AG09319 (cell line): ENCODE measurements at places on chromosomes 4 and X.

DNA sequence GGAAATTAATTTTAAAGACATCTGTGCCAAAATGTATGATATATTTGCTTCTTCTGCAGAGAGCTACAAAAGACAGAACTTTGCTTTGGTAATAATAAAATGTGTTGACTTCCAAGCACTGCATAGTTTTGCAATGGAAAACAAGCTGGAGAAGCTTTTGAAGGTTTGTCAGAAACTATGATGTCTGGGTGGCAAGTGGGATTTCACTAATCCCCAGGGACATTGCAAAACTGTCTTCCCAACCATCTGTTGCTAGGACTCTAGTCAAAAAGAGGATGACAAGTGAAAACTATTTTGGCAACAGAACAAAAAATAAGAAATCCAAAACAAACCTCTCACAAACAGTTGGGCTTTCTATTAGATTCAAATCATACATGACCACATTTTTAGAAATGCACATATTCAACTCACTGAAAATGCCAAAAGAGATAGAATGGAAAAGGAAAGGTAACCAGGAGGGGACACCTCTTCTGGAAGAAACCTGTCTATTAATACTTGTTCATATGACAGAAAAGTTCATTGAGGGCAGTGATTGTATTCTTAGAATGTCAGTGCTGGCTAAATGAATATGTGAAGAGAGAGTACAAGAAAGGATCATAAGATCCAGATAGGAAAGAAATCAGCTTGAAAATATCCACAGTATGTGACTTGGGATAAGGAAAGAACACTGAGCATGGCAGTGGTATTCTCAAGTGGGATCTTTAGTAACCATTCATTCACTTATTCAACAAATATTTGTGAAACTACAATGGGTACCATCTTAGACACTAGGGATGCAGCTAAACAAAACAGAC, 228.0 kb downstream of the RASL11B start:
- DNase-seq: peak; percentile 8

GRCh38 chr4:53321151-53321983, 44.5 kb downstream of the SCFD2 start:
- peak; percentile 87 for DNase-seq

GRCh38 chrX:65609237-65609636, 58.2 kb upstream of the MSN start:
- DNase-seq: no peak

DNA sequence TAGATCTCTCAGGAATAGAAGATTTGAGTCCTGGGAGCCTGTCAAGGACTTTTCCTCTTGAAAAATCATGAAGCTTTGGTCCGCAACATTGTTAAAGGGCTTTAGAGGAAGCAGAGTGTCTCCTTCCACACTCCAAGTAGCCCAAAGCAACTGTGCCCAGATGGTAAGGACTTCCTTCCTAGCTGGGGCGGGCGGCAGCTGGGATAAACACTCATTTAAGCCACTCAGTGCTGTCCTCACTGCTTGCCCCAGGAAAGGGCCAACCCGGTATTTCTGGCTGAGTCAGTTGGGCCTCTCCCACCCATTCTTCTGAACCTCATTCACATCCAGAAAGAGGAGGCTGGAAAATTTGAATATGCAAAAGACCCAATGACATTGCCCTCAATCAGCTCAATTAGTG, 144.3 kb downstream of the CHIC2 start:
- DNase-seq: no peak

GRCh38 chrX:65866773-65867172, 173.1 kb downstream of the VSIG4 start:
- DNase-seq: no peak

- peak; percentile 24 for DNase-seq
Measured at GRCh38 chr4:48173056-48173991, 39.3 kb upstream of the TXK start.

- no peak for DNase-seq
Measured at GRCh38 chr4:184344899-184345572, 127.4 kb upstream of the ENPP6 start.

DNA sequence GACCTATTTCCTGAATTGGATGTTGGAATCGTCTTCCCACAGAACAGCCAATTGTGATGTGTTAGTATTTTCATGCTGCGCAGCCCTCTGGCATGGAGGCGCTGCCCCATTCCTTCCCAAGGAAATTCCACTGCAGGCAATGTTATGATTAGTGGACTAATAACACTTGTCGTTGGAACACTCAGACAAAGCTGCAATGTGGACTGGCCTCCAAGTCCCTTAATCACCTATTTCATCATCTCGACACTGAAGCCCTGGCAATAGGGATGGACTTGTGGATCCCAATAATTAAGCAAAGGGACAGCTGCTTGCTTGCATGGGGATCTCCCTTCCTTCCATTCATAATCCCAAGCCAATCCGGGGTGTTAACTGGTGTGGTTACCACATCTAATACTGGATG, 78.8 kb upstream of the PLAC1 start:
- DNase-seq: peak; percentile 18

DNA sequence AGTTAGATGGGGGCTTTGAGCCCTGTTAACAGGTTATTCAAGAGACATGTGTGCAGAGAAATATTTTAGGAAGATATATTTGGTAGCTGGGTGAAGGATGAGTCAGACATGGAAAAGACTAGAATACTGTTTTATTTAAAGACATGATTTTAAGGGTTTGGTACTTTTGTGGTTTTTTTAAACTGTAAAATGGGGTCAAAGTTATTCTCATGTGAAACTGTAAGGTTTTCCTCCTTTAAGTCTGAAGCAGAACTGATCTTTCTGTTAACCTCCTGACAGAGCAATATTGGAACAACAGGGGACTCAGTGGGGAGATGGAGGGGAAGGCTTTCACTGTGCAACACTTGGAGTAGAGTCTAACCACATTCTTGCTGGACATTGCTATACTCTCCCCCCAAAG, 112.4 kb upstream of the LSM6 start:
- no peak for DNase-seq
